Stimulated activated CD8-positive, alpha-beta memory T cell treated with anti-CD3 and anti-CD28 coated beads, Interleukin-7, amount 100 ng/mL, for 1 hour (primary cell): ENCODE measurements at places on chromosomes 5 and 9.

- no peak for DNase-seq
Observed at GRCh38 chr9:70439991-70440706, 25.7 kb upstream of the KLF9 start.

DNA sequence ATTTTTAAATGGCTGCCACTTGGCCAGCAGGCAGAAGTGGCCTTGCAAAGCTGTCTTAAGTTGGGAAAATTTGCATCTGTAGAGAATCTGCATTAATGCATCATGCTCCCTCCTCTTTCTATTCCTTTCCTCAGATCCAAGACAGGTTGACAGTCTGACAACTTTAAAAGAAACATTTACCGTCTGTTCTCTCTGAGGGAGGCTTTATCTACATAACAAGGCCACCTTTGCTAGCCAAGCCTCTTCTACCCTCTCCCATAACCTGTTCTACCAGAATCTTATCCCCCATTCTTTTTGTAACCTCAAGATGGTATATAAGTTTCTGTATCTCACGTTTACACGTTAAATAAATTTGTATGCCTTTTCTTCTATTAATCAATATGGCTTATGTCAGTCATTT, 271.9 kb downstream of the OSTF1 start:
- no peak for DNase-seq

DNA sequence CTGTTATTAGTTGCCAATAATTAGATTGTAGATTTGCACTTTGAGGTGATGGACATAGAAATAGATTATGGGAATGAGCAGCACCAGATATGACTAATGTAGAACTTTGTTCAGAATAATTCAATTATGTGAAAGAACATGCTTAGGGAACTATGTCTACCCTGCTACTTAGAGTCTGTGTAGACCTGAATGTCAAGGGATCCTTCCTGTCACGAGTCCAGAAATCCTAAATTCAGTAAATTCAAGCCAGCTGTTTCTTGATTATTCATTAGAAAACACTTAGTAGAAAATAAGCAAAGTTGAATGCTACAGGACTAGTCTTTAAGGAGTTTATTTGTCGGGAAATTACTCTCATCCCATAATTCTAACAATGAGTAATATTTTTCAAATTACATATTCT, 887.3 kb upstream of the SEMA6A start:
- no peak for DNase-seq

- no peak for DNase-seq
Observed at GRCh38 chr5:142107036-142107735, 1.4 kb upstream of the NDFIP1 start.

DNA sequence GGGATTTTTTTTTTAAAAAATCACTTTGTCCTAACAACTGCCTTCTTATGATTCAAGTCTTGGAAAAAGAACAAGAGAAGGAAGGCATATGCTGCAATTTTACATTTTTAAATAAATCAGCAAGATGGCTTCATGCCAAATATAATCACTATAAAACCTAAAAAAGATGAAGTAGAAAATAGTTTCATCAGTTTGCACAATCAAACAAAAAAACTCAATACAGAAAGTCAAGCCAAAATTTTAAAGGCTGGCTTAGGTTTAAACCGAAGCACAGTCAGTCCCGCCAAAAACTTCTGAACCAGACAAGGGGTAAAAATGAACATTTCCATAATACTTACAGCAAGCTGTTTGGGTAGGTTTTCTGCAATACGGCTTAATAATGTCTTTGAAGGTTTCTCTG, 57.3 kb downstream of the ZFR start:
- DNase-seq: no peak

DNA sequence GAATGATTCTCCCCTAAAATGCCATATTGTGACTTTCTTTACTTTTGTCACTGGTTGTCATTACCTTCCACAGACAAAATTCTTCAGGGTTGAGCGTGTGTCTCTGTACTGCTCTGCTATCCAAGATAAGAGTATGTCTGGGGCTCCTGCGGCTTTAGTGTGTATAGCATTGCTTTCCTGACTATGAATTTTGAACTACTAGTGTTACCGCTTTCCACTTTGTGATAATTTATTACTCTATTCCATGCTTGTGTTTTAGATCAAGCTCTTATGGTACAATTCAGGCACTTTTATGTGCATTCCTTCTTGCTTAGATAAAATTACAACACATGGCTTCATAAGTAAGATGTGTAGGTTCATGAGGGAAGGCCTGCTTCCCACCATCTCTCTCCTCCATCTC, 51.5 kb upstream of the MEF2C start:
- no peak for DNase-seq

GRCh38 chr5:98433022-98433421, 340.4 kb upstream of the RGMB start:
- DNase-seq: no peak

DNA sequence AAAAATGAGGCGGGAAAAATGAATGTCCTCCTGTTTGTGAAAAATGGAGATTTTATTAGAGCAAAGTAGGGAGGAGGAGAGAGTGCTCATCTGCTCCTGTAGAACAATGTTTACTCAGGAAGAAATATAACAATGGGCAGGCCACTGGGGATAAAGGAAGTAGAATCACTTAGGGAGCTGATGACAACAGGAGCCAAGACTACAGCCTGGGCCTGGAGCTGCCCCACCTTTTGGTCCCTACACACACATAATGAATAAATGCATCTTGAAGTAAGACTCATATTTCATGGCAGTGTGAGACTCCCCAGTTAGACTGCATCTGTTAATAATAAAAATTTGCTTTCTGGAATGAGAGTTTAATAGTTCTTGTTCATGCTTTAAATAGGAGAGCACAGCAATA, 1939.8 kb downstream of the EFNA5 start:
- DNase-seq: no peak

GRCh38 chr9:136011703-136012496, 50.7 kb upstream of the UBAC1 start:
- DNase-seq: no peak

GRCh38 chr9:37954581-37954981, 50.7 kb upstream of the SLC25A51 start:
- no peak for DNase-seq

DNA sequence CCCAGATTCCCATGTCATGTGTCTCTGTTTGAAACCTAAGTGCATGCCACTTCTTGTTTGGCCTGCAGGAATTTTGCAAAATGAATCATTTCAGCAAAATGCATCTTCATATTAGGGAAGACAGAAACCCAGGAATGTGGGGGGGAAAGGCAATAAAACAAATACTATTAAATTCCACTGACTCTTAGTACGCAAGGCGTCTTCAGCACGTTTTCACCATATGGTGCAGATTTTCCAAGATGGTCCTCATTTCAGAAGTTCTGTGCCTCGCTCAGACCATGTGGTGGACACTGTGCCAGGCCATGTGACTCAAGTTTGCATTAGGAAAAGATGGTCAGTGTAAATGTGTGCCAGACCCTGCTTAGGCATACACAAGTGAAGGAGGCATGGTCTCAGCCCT, 184.0 kb downstream of the ACTL7B start:
- DNase-seq: no peak

DNA sequence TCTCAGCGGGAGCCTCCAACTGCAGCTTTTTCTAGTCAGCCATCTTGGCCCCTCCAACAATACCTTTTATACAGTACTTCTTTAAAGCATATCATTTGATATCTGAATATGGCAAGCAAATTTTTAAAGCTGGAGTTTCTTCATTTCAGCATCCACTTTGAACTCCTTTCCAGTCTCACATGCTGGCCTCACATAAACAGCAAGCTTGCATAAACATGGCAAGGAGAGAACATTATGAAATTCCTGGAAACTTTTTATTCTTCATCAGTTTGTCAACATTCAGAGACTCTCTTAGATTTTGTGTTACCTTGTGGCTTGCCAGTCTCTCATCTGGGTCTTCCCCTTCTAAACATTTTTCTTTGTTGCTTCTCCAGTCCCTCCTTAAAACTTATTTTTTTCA, 745.3 kb downstream of the NR2F1-AS1 start:
- DNase-seq: no peak

DNA sequence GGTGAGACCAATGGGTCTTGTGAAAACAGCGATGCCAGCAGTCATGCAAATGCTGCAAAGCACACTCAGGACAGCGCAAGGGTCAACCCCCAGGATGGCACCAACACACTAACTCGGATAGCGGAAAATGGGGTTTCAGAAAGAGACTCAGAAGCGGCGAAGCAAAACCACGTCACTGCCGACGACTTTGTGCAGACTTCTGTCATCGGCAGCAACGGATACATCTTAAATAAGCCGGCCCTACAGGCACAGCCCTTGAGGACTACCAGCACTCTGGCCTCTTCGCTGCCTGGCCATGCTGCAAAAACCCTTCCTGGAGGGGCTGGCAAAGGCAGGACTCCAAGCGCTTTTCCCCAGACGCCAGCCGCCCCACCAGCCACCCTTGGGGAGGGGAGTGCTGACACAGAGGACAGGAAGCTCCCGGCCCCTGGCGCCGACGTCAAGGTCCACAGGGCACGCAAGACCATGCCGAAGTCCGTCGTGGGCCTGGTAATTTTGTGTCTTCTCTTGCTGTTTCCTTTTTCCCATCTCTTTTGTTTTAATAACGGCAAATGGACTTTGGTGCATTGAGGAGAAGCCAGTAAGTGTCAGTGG, 98.0 kb downstream of the EHMT1 start:
- DNase-seq: no peak

- DNase-seq: no peak
Observed at GRCh38 chr9:98479967-98480847, 224.8 kb upstream of the TBC1D2 start.

- DNase-seq: no peak
Observed at GRCh38 chr5:157599565-157599964, 24.0 kb upstream of the ADAM19 start.

DNA sequence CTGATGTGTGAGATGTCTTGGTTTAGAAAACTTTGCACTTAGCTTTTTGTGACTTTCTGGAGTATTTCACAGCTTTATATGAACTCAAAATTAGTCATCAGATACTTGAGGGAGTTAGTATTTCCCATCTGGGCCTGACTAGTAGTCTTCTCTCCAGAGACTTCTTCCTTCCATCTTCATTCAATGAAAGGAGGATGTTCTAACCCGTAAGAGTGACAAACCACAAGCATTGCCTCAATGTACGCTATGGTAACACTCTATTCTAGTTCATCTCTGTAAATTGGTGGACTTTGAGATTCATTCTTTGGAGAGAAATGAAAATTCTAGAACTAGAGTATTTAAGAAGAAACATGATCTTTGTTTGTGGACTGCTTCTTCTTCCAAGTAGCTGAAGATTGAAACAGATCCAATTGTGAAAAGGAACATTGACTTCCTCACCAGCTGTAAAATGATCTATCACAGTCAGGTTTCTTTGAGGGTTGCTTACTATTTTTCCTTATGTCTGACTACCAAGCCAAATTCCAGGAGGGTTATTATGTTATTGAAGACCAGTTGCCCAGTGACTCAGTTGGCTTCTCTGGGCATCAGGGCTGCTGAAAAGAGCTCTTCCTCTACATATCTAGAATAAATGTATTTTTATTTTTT, 157.6 kb downstream of the SLC12A2 start:
- no peak for DNase-seq

GRCh38 chr5:126847456-126847820, 70.5 kb downstream of the LMNB1 start:
- DNase-seq: no peak

- no peak for DNase-seq
Observed at GRCh38 chr9:15306068-15306756, 804 bp downstream of the TTC39B start.

- no peak for DNase-seq
Observed at GRCh38 chr5:44997506-44997905, 188.8 kb downstream of the MRPS30 start.

DNA sequence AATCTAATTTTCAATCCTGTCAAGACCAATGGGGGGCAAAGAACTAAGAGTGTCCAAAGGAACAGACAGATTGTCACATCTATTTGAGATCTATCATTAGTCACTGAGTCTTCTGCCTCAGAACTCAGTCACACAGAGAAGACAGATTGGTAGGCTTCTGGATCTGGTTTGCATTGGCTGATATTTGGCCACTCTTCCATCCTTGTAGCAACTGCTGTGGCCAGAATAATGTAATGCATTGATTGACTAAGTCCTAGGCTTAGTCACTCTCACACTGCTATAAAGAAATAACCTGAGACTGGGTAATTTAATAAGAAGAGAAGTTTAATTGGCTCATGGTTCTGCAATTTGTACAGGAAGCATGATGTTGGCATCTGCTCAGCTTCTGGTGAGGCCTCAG, 458.5 kb downstream of the ACTL7B start:
- no peak for DNase-seq

DNA sequence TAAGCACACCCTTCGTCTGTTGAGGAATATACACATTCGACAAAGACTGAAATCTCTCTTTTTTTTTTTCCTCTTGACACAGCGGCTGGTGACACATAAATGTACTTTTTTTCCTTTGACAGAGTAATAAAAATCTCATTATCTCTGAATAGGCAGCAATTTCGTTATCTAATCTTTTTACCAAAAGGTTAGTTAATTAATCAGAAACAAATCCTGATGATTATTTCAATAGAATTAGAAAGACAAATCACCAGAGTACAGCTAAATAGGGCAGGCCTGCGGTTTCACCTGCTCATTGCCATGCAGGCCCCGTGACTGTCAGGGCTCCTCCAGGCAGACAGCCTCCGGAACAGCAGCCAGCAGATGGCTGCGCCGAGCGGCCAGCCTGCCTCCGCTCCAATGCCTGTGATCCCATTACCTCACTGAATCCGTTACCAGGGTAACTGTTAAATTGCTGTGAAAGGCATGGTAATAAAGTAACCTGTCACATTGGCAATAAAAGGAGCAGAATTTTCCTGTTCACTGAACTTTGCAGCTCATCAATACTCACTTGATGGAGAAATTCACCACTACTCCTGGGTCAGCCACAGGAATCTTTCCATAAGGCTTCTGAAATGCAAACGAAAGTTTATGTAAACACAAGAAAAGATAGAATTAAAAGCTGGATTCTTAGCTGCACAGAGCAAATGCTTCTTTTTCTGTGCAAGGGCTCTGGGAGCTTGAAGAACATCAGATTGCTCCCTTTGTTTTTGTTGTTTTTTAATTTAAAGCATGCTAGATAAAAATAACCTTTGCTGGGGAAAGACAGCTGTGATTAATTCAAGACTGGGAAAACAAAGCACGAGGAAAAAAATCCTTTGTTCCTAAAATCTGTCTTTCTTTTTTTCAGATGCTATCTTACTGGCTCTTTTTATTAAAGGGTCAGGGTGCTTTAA, 666.4 kb upstream of the ZNF608 start:
- DNase-seq: no peak
